Forelimb muscle (tissue), 1 donor: ENCODE measurements at places on chromosomes 13 and 19. TPM values are rescaled to one million over a fixed set of nuclear protein-coding genes. Genes with fewer than 3 reads are reported as not detected.

The SELENOV gene
- not detected for polyA plus RNA-seq

The ZNF69 gene
- polyA plus RNA-seq = 3.4 TPM

The ZNF799 gene
- polyA plus RNA-seq = 4.0 TPM

The PEAK3 gene
- 0.05 TPM for polyA plus RNA-seq

The CBLC gene
- polyA plus RNA-seq = not detected

The PRSS57 gene
- 0.44 TPM for polyA plus RNA-seq

The THSD1 gene
- 18.4 TPM for polyA plus RNA-seq

The TNFSF9 gene
- 0.92 TPM for polyA plus RNA-seq

The MAU2 gene
- 51.7 TPM for polyA plus RNA-seq

The EVI5L gene
- polyA plus RNA-seq = 13.4 TPM
